Esophagus mucosa (tissue), 1 donor: ENCODE measurements at places on chromosomes 2 and 18.

GRCh38 chr2:68846091-68846490 is 25.1 kb downstream of the BMP10 start:
- peak; percentile 69 for ATAC-seq

DNA sequence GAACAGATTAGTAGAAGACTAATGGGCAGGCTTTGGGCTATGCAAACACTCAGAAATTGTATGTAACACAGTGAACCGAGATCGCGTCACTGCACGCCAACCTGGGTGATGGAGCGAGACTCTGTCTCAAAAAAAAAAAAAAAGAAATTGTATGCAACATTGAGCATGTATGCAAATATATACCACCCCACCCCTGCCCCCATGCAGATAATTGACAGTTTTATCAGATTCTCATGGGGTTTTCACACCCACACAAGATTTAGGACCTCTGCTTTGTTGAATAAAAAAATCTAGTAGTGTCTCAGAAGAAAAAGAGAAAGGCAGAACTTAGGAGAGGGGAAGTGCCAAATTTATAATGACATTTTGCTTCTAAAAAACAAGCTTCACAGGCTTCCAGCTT is 131.6 kb upstream of the FN1 start:
- ATAC-seq = no peak

GRCh38 chr18:33239298-33239697 is 201.2 kb downstream of the CCDC178 start:
- ATAC-seq = no peak

GRCh38 chr2:86392873-86393518 is 48.2 kb upstream of the KDM3A start:
- no peak for ATAC-seq

DNA sequence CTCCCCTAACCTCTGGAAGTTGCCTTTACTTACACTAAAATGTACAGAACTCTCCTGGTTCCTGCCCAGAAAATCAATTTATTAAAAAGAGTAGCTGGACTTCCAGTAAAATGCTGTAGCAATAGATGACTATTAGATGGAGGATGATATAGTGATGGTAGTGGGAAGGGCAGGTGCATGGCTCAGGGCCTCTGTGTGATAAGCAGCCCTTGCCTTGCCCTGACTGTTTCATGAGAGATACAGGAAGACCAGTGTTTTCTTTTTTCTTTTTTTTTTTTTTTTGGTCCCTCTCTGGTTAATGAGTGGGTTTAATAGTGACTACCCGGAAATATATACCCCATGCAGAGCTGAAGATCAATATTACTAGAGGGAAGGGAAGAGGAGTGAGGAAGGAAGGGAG is 48.7 kb upstream of the NEDD4L start:
- no peak for ATAC-seq

- peak; percentile 39 for ATAC-seq
Observed at GRCh38 chr2:98505311-98505808, 60.7 kb downstream of the INPP4A start.

DNA sequence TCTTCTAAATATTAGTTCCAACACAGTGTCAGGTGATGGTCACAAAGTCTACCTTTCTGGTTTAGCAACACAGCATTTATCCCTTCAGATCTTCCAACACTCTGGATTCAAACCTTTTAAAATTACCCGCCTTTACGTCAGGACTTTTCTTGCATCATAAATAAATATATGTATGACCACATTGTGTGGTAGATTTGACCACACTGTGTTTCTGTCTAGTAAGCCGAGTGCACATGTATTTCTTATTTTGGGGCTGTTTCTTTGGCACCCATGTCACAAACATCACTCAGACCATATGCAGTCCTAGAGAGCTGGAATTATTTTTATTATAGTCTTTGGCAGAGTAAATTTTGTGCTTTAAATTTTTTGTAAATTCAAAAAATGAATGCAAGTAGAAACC is 172.1 kb downstream of the ANKRD44 start:
- no peak for ATAC-seq

DNA sequence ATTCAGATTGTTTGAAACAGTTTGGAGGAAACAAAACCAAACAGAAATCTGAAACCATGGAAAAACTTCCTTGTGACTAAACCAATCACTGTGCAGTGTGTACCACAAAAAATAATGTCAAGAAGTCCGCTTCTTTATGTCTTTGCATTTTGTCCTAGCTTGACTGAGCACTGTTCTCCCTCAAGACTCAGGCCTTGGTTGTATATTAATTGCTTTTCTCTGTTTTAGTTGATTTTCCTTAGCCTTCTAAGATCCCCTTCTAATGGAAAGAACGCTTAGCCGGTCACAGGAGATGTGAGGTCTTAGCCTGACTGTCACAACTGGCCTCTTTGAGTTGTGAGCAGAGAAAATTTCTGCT is 56.6 kb downstream of the LCLAT1 start:
- ATAC-seq = no peak

- no peak for ATAC-seq
Observed at GRCh38 chr2:127362971-127363370, 24.8 kb downstream of the MAP3K2 start.

GRCh38 chr2:181780047-181780651 is 99.8 kb upstream of the NEUROD1 start:
- no peak for ATAC-seq

GRCh38 chr2:96801786-96802595 is 14.1 kb upstream of the CNNM3 start:
- ATAC-seq = no peak

- ATAC-seq = no peak
Observed at GRCh38 chr2:160252278-160252887, 52.3 kb upstream of the ITGB6 start.

GRCh38 chr2:180763263-180763989 is 217.0 kb upstream of the UBE2E3 start:
- no peak for ATAC-seq

DNA sequence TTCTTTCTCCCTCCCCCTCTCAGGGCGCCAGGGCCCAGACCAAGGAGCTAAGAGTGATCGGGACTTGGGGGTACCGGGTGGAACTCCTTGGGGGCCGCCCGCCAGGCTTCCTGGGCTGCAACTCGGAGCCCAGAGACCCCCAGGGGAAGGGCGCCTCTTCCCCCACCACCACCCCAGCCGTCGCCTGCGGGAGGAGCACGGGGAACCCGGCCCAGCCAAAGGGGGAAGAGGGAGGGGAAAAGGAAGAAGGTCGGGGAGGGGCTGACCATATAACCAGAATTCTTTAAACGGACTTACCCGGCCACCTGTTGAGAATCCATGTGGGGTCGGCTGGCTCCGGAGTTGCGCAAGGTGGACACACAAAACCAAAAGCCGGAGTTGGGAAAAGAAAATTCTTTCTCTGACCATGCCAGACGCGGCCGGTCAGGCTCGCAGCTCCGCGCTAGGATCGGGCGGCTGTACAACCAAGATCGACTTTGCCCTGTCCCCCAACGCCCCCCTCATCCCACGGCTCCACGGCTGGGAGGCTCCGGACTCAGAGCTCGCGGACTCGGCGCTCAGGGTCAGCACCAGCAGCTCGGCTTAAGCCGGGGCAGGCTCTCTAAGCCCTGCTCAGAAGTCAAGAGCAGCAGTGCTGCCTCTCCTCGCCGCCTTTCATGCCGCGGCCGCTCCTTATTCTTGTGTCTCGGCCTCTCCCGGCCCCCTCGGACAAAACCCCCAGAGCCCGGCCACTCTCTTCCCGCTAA is 6.3 kb upstream of the SIX3 start:
- no peak for ATAC-seq

DNA sequence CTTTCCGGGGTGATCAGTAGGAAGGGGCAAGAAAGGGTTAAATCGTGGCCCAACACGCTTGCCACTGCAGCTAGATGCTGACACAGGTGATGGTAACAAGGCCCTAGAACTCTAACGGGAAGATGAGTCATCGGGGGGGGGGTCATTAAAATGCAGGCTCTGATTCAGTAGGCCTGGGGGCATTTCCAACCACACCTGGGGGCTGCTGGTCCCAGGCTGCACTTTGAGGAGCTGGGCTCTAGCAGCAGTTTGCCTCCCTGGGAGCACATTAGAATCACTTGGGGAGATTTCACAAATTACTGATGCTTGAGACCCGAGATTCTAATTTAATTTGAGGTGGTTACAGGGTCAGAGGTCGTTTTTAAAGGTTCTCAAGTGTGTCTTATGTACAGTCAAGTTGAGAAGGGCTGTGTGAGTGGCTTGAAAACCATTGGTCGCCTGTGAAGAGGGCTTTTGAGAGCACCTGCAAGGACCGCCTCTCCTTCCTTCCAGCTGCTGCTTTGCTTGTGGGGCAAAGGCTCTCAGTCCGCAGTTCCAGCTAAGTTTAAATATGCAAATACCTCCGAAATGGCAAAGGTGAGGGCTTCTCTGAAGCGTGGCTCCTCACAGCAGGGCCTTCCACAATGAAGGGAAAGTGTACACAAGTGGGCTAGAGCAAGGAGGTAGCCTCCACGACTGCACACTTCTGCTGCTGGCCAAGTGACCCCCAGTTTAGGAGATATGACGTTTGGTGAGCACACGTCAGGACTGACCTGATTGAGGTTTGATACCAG is 128.0 kb upstream of the MSH6 start:
- ATAC-seq = peak; percentile 45

DNA sequence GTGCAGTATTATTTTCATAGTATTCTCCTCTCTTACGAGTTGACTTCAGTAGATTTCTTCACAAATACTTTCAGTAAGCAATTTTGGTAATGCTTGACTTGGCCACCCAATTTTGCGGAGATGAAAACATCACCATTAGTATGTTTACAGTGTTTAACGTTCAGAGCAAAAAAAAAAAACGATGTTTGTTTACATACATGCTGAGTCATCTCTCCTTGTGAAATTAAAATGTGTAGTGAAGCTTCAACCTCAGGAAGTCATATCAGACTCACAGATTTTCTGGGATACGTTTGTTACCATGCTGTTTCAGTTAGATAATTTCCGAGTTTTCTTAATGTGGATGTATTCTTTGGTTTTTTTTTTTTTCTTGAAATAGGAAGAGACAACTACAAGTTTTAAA is 100.1 kb downstream of the CTNNA2 start:
- no peak for ATAC-seq

GRCh38 chr2:149613704-149614103 is 26.1 kb upstream of the MMADHC start:
- no peak for ATAC-seq

DNA sequence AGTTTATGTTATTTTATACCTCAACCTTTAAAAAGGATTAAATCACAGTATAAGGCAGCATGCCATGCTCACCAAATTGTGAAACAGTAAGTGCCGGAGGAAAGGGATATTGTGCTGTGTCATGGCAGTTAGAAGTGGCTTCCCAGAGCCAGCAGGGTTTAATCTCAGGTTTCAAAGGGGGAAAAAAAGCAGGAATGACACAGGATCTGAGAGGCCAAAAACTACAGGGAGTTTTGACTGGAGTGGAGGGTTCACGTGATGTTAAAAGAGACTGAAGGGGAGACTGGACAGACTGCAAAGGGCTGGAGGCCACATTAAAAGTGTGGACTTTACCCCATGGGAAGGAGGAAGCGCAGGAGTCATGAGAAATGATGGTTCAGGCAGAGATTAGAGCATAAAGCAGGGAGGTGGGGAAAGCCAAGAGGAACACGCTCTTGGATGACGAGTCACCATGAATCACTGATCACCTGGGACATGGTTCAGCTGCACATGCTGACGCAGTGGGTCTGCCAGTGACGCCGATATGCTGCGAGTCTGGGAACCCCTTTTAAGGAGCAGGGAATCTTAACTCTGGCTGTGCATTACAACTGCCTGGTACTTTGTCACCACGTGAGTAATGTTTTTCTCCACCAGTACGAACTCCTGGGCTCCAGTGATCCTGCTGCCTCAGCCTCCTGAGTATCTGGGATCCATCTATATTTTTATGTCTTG is 6.1 kb downstream of the CHMP1B start:
- ATAC-seq = peak; percentile 93

GRCh38 chr2:21001988-21002813 is 41.7 kb downstream of the APOB start:
- ATAC-seq = no peak

GRCh38 chr2:46262248-46262938 is 34.8 kb upstream of the EPAS1 start:
- ATAC-seq = no peak

- ATAC-seq = no peak
Observed at GRCh38 chr2:215535125-215535668, 99.3 kb upstream of the FN1 start.

- ATAC-seq = peak; percentile 45
Observed at GRCh38 chr2:42127425-42128424, 41.4 kb upstream of the EML4 start.

DNA sequence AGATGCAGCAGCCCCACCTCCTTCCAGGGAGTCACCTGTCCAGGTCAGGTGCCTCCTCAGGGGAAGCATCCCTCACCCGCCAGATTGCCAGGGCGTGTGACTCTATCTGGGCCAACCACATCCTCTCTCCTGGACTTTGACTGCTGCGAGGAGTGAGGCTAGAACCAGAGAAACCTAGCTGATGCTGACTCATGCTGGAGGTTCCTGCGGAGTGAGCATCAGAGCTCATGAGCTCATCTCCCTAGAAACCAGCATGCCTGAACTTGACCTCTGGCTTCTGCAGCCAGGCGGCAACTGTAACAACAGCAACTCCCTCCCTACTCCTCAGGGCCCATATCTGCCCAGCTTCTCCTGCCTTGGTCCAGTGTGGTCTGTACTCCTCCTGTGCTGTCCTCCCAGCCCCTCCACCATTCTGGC is 28.3 kb upstream of the NT5DC4 start:
- ATAC-seq = peak; percentile 98

GRCh38 chr18:2961821-2962220 is 51.1 kb downstream of the LPIN2 start:
- ATAC-seq = no peak

GRCh38 chr2:34305587-34305986 is 706.5 kb upstream of the FAM98A start:
- ATAC-seq = no peak

GRCh38 chr2:194545978-194546377 is 1111.0 kb upstream of the SLC39A10 start:
- no peak for ATAC-seq

DNA sequence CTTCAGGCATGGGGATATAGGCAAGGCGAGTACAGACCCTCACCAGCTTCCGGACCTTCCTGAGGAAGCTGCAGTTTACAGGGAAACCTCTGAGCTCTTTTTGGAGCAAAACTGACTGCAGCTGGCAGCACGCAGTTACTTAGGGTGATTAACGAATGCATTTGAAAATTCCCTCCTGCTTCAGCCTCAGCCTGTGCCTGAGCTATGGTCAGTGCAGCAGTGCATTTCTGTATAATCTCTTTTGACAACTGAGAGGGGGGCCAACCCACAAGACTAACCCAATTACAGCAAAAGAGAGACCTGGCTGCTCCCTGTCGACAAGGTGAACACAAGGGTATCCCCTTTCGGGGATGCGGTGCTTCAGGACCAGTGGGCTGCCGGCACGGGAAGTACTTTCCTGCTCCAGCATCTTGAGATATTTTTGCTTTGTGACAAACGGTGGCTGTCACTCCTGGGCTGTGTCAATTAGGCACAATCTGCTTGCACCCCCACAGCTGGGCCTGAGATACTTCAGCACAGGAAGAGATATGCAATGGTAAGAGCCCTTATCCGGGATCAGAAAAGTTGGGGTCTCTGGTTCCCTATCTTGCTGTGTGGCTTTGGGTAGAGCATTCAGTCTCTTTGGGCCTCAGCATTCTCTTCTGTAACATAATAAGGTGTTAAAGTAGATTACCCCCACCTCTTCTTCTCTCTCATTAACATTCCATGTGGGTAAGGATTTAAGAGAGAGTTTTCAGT is 141.0 kb downstream of the TMEM17 start:
- ATAC-seq = no peak

- no peak for ATAC-seq
Observed at GRCh38 chr2:18791172-18791797, 201.9 kb upstream of the NT5C1B start.

- ATAC-seq = peak; percentile 47
Observed at GRCh38 chr2:120879431-120880295, 144.0 kb downstream of the GLI2 start.

GRCh38 chr2:131046028-131046917 is 47.0 kb downstream of the FAM168B start:
- ATAC-seq = no peak
